Stimulated activated CD4-positive, alpha-beta T cell treated with anti-CD3 and anti-CD28 coated beads, Interleukin-15, amount 100 ng/mL, for 48 hours (primary cell): ENCODE measurements at places on chromosomes 7 and 10.

DNA sequence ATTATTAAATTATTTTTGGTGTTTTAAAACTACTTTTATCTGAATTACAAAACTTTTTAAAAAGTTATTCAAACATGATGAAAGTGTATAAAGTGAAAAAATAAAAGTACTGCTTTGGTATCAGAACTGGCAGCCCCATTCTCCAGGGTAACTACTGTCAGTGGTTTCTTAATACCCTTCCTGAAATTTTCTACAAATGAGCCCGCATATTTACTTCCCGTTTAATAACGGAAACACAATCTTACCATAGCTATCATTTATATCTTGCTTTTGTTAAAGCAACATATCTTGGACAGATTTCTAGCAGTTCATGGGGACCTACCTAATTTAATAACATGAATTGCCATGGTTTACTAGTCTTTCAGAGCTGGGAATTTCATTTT is 249.9 kb downstream of the RNLS start:
- DNase-seq: no peak

GRCh38 chr7:51011710-51012350 is 229.1 kb upstream of the GRB10 start:
- DNase-seq: no peak

DNA sequence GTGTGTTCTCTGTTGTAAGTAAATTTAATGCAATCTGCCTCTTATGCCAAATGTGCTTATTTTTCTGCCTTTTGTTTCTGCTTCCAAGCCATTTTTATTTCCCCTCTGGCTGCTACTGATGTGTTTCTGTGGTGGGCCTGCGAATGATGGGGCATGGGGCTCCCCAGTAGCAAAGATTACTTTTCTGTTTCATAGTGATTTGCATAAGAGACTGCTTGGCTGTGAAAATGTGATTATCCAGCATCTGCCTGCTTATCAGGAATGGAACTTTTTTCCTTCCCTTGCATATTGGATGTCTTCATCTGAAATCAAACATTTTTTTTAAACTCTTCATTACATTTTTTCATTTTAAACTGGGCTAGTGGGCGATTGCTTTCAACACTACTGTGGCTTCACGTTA is 57.7 kb upstream of the BTBD16 start:
- no peak for DNase-seq

GRCh38 chr7:147798001-147798400 is 792.6 kb upstream of the C7orf33 start:
- no peak for DNase-seq

- no peak for DNase-seq
Measured at GRCh38 chr7:78578686-78579085, 780.1 kb downstream of the PHTF2 start.

DNA sequence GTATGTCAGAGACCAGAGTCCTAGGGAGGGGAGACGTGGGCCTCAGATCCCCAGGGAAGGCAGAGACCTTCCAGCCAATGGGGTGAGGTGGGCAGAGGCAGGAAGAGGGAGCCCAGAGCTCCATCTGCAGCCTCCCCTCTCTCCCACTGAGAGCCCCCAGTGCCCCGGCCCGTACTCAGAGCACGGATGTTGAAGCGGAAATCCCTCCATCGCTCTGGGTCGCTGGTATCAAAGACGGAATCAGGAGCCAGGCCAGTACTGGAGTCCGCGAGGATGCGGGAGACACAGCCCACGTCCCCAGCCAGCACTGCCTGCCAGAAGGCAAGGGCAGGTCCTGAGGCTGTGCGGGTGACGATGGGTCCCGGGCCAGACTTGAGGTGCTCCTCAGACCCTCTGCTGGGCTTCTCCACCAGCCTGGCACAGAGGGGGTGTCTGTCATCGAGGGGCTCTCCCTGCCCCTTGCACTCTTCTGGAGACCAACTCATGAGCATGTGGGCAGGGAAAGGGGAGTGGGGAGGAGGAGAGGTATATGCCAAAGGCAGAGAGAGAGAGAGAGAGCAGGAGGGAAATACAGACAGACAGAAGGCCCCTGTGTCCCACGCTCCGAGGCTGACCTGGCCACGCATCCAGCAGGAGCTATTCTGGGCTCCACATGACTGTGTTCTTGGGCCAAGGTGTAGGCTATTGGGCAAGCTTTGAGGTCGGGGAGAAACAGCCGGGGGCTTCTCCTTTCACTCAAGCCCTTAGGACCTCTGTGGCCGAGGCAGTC is at the start of gene ASB10:
Gene ASB10, minus strand, starts transcription at position 611 of the 769 bp plus-strand sequence. Its CDS starts 120 bp downstream, at position 491.
- DNase-seq: no peak

- DNase-seq: peak; percentile 7
Measured at GRCh38 chr7:159144758-159145489, at the start of gene VIPR2. VIPR2 (minus strand) TSS chr7:159144867; CDS start chr7:159144771, 96 bp downstream.

DNA sequence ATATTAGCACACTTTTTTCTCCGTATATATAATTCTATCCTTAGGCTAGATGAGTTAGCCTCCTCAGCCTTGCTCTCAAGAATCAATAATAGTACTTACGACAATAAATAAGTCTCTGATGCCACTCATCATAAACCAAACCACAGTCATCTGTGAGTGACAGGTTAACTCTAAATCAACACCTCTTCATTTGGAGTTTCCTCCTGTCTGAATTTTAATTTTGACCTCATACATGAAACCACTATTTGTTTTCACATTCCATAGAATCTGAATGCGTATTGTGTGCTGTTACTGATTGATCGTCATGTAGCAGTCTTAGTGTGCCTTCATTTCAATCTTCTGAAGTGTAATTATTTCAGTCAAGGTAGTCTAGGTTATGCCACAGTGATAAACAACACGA is 85.8 kb downstream of the HGF start:
- DNase-seq: no peak

DNA sequence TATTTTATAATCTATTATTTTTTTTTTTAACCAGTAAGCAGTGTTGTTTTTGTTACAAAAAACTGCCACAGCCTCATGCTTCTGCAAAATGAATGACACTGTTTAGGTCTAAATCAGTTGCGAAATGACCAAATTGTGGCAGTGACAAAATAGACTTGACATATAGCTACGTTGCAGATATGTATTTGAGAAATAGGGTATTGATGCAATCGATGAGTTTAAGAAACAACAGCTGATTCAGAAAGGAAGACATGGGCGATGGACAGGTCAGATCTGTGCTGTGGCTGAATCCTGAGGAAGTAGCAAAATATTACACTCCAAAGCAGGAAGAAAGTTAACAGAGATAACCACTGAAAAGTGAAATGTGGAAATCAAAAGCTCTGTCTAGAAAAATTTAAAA is 89.0 kb upstream of the STEAP4 start:
- DNase-seq: no peak

- DNase-seq: no peak
Measured at GRCh38 chr7:20713792-20714191, 72.9 kb downstream of the SP8 start.

- DNase-seq: no peak
Measured at GRCh38 chr7:1104516-1105179, 16.7 kb downstream of the GPER1 start.

- DNase-seq: peak; percentile 57
Measured at GRCh38 chr7:131105799-131106680, 221.6 kb upstream of the MKLN1 start.

GRCh38 chr7:106075937-106076336 is 36.2 kb downstream of the SYPL1 start:
- no peak for DNase-seq

DNA sequence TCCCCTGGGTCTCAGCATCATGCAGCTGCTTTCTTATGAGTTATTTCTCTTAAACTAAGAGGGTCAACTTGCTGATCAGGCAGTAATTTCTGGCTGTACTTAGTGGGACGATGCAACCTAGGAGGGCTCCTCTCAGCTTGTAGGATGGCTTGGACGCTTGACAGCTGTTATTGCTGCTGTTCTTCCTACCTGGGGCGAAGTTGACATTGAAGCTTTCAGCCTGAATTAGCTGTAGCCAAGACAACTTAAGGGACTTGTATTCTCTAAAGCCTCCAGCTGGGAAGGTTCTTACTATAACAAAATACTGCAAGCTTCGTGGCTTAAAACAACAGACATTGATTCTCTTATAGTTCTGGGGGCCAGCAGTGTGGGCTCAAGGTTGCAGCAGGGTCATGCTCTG is 224.9 kb downstream of the ACTR3B start:
- DNase-seq: no peak

- no peak for DNase-seq
Measured at GRCh38 chr7:144820552-144820951, 15.3 kb downstream of the TPK1 start.

GRCh38 chr10:74118804-74119203 is 31.8 kb downstream of the AP3M1 start:
- no peak for DNase-seq

DNA sequence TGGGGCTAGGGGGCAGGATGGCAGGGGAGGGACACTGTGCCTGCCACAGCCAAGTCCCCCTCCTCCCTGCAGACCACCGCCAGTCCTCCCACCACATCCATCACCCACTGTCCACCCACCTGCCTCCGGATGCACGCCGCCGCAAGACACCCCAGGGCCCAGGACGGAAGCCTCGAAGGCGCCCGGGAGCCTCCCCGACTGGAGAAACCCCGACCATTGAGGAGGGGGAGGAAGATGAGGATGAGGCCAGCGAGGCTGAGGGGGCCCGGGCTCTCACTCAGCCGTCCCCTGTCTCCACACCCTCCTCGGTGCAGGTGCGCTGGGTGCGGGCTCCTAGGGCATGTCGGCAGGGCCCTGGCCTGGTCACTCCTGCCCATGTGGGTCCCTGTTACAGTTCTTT is 5.1 kb downstream of the SLC4A2 start:
- no peak for DNase-seq

DNA sequence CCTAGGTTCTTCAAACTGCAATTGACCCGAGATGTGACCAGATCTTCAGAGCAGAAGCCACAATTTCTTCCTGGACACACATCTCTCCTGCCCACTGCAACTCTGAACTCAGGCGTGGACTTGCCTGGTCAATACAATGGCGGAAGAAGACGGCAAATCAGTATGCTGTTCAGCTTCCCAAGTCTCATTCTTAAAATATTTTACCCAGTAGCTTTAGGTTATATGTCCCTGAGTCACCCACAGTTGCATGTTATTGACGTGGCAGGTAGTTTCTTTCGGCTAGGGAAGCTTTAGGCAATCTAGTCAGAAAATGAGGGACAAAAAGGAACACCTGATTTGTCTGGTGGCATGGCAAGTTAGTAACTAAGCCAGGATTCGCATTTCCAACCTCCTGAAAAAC is 22.5 kb downstream of the CEP41 start:
- DNase-seq: no peak

DNA sequence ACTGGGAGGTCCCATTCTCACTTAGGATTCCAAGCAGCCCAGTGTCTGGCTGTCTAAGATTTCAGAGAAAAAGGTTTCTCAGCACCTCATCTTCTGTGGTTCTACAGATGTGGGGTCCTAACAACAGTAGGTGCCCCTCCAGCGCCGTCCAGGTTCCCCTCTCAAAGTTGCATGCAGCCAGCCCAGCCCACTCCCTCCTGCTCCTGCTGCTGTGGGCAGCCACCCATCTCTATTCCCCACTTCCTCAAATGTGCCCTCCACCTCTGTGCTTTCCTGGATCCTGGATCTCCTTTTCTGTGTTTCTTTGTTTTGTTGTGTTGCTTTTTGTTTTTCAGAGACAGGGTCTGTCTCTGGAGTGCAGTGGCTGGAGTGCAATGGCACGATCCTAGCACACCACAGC is 13.3 kb upstream of the SLC18A3 start:
- DNase-seq: no peak

- DNase-seq: no peak
Measured at GRCh38 chr7:104643587-104644217, 315.3 kb downstream of the LHFPL3 start.

- DNase-seq: no peak
Measured at GRCh38 chr10:4810092-4810491, 15.9 kb upstream of the AKR1E2 start.

- DNase-seq: no peak
Measured at GRCh38 chr7:138030679-138031351, 28.9 kb upstream of the CREB3L2 start.

DNA sequence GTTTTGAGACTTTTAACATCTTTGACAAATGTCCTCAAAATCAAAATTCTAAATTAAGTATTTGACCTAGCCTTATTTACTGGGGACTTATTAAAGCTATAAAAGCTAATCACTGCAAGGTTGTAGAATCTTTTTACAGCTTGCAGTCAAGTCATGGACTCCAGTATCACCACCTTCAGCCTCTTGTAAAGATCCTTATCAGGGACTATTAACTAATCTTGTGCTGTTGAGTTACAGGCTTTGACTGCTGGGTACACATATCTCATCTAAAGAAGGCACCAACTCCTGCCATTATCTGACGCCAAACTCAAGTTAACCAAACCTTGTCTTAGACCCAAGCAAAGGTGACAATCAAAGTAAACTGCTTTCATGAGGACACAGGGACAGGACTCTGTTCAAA is 621.0 kb upstream of the IGFBP3 start:
- DNase-seq: no peak

- DNase-seq: no peak
Measured at GRCh38 chr7:155486783-155487508, 29.0 kb downstream of the EN2 start.

GRCh38 chr7:5822742-5823503 is 41.5 kb upstream of the RNF216 start:
- peak; percentile 93 for DNase-seq
